ENCODE measurements at places on chromosomes 2 and 18.
A peak's percentile ranks its signal among the peaks of the same experiment; 100 is the strongest.

DNA sequence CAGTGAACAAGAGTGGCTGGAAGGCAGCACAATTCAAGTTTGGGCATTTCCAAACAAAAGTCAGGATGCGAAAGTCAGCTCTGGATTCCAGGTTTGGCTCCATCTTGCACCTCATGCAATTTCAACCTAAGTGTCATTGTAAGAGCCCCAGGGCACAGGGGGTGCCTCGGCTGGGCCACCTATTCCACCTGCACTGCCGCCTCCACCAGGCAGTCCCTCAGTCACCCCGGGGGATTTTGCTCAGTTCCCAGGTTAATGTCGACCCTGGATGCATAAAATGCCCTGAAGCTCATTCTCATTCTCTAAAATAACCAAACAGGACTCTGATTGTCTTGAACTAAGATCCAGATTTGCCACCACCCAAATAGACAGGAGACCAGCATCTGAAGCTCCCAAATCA, 77.6 kb downstream of the EDAR start:
- no peak for DNase-seq

- DNase-seq: no peak
These were observed 785.7 kb upstream of the GYPC start for GRCh38 chr2:125870264-125870663.

GRCh38 chr2:30439296-30439695, 7.8 kb upstream of the LCLAT1 start:
- DNase-seq: no peak

GRCh38 chr2:24352664-24353063, 7.7 kb downstream of the ITSN2 start:
- DNase-seq: no peak

GRCh38 chr2:159094173-159094737, 125.8 kb downstream of the TANC1 start:
- no peak for DNase-seq

GRCh38 chr18:80035997-80036396, 1.8 kb downstream of the RBFA start:
- no peak for DNase-seq

GRCh38 chr2:149290662-149291061, 39.7 kb upstream of the LYPD6 start:
- DNase-seq: no peak

DNA sequence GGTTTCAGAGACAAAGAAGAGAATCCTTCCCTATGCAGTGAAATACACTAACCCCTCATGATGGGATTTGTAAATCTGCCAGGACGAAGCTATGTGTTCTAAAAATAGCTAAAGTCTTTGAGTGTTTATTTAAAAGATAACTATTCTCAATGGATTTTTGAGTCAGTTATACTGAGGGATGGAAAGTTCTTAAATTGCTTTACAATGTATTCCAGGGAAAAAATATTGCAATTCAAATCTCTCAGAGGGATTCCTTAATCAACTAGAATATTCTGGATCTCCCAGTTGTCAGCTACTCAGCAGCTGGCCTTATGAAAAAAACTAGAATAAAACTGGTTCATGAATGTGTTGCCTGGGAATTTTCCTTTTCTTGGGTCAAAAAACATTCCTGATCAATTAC, 312.4 kb downstream of the PLCL1 start:
- DNase-seq: no peak

DNA sequence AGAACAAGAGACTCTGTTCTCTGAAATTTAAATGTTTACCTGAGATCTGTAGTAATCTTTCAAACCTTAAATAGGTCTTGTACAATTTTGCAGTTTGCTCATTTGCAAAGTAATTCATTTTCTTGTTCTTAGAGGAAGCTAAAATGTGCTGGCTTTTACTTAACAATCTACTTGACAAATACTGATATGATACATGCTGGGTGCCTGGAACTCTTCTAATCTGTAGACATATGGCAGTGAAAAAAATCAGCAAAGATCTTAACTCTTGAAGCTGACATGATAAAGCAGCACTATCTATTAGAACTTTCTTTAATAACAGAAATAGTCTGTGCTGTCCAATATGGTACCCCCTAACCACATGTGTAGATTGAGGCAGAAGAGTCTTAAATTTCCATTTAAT, 1352.8 kb upstream of the SLC39A10 start:
- DNase-seq: no peak

- no peak for DNase-seq
These were observed 77.4 kb upstream of the PPP1CB start for GRCh38 chr2:28674062-28674712.

DNA sequence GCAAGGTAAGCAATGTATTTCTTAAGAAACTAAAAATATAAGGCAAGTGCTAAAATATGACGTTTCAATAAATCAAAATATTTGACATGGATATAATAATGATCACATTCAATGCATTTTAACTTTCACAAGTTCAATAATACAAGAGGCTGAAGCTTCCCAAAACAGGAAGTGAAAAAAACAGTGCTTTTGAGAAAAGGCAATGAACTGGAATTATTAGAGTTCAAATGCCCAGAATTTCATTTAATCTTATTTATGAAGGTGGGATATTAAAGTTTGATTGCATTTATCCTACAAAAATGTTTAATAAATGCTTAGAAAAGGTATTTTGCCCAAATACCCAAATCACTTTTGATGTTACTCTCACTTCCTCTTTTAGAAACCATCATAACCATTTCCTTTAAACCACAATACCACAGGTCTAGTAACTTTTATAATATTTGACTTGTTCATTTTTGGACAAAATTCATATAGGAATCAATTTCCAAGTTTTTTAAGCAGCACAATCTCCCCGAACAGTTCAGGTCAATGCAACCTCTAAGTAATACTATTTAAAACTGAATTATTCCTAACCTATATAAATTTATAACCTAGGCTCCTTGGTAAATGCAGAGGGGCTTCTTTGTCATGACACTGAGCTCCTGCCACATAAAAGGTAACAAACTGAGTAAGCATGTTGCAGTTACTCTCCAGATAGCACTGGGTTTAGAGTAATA, 2.1 kb downstream of the NCKAP1 start:
- no peak for DNase-seq

GRCh38 chr2:134412639-134412999, 158.7 kb downstream of the MGAT5 start:
- no peak for DNase-seq

- DNase-seq: no peak
These were observed 102.4 kb upstream of the EPAS1 start for GRCh38 chr2:46194856-46195255.

DNA sequence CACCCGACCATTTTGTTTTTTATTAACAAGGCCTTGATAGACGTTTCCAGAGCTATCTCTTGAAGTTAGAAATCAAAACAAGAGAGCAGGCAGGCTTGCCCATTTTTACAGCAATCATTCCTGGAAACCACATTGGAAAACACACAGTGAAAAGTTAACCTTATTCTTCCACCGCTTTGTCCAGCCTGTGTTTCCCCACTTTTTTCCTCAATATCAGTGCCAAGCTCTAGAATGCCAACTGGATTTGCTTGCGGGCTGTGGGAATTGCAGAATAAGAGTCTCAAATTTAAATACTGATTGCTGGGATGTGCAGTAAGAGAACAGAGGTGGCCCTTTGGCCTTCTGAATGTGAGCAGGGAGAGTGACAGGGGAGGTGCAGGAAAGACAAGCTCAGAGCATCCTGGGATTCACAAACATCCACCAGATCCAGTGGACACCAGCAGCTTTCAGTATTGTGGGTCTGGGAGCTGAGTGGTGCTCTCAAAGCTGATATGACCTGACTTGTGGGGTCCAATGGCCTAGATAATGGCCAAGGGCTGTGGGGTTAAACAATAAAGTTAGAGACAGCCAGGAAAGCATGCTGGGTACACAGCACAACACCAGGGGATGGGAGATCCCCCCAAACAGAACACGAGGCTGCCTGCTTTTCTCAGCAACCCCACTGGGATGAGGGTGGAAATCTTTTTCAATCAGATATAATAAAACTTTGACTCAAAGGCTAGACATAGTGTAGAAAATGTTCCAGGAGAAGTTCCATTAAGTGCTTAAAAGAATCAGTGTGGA, 15.5 kb downstream of the CYP1B1 start:
- DNase-seq: peak; percentile 50

GRCh38 chr2:195388028-195388427, 269.0 kb upstream of the SLC39A10 start:
- DNase-seq: no peak

- no peak for DNase-seq
These were observed 185.7 kb upstream of the ZEB2 start for GRCh38 chr2:144705328-144706245.

- no peak for DNase-seq
These were observed 126.6 kb upstream of the SEC11C start for GRCh38 chr18:59012815-59013705.

- DNase-seq: no peak
These were observed 185.0 kb upstream of the PID1 start for GRCh38 chr2:229456091-229456490.

DNA sequence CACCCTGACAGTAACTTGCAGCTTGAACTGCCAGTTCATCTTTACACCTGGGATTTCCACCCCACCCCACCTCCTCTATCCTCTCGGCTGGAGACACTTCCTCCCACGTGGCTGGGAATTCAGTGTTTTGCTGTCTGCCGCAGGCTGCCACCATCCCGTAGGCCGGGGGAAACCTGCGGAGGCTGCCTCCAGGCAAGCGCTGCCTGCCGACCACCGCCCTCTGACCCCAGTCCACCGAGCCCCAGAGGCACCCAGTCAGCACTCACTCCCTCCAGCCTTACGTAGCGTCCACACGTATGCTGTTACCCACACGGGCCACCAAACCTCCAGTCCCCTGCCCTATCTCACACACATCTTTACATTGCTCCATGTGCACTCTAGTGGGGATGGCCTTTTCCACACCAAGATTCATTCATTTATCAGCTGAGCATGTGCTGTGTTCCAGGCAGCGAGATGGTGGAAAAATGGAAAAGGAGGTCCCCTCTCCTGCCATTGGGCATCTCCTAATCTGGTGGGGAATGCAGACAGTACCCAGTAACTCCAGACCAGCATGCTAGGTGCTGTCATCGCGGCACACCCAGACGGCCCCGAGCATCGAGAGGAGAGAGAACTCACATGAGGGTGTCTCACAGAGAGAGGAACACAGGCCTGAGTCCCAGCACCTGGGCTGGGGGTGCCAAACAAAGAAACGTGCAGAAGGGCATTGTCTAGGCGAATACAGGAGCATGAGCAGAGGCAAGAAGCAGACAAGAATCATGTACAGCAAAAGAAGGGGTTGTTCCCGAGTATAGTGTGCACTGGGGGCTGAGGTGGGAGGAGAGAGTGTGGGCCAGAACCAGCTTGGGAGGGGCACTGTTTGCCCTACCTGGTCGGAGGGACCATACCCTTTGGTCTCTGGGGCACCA, 166.9 kb downstream of the SMAD7 start:
- no peak for DNase-seq

GRCh38 chr18:43719267-43719795, 442.0 kb upstream of the SYT4 start:
- DNase-seq: no peak

DNA sequence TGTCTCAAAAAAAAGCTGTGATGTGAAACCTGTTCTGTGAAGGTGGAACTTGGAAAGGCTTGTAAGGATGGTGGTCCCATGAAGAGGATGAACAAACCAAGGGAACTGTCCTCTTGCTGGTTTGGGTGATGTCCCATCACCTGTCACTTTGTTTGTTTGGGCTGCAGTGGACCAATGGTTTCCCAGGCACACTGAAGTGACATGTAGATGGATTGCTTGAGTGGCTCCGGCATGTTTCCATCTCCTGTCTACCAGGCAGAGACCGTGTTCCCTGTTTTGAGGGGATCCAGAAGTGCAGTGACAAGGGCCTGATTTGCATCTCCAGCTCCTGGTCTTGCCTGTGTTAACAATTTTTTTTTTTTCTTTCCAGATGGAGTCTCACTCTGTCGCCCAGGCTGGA, 8.9 kb downstream of the NEDD4L start:
- DNase-seq: no peak

- no peak for DNase-seq
These were observed 63.3 kb upstream of the ACTR3 start for GRCh38 chr2:113826346-113827285.

- DNase-seq: no peak
These were observed 54.7 kb downstream of the INO80D start for GRCh38 chr2:206031162-206031784.

DNA sequence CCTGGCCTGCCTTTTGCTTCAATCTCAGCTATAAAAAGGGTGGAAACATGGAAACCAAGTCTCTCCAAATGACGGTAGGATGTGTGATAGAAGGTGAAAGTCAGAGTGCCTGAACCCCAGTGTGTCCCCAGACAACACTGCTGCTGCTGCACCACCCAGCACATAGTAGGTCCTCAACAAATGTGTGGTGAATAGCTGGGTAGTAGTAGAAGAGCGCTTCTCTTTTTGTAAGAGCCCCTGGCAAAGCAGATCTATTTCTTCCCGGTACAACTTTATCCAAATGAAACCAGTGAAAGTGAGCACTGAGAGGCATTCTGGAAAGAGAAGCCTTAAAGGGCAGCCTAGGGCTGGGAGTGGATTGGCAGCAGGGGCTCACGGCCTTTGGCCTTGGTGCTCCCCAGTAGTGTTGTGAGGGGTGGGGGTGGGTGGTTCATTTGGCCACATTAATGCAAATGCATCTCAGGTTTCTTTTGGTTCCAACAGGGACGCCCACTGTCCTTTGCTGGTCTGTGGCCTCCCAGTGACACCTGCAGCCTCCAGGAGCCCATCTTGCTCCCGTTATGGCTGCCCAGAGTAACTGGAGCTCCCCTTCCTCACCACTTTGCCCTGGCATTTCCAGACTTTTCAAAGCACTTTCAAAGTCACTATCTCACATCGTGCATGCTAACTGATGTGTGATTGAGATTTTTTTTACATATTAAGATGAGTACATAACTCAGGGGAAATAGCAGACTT, 304.3 kb upstream of the EPAS1 start:
- no peak for DNase-seq

- DNase-seq: no peak
These were observed 114.7 kb upstream of the STON1 start for GRCh38 chr2:48414980-48415835.

- no peak for DNase-seq
These were observed 120.9 kb upstream of the CCDC195 start for GRCh38 chr2:224837066-224837465.

GRCh38 chr2:201275990-201276389, 15.7 kb downstream of the CASP8 start:
- DNase-seq: no peak

GRCh38 chr2:12310399-12310798, 406.3 kb upstream of the TRIB2 start:
- DNase-seq: no peak

Data from right hindlimb (tissue), 1 donor.